Activated CD4-positive, alpha-beta T cell treated with anti-CD3 and anti-CD28 coated beads, Interleukin-2, amount 50 U/mL, for 4 hours (primary cell): ENCODE measurements at places on chromosomes 1 and 21.

DNA sequence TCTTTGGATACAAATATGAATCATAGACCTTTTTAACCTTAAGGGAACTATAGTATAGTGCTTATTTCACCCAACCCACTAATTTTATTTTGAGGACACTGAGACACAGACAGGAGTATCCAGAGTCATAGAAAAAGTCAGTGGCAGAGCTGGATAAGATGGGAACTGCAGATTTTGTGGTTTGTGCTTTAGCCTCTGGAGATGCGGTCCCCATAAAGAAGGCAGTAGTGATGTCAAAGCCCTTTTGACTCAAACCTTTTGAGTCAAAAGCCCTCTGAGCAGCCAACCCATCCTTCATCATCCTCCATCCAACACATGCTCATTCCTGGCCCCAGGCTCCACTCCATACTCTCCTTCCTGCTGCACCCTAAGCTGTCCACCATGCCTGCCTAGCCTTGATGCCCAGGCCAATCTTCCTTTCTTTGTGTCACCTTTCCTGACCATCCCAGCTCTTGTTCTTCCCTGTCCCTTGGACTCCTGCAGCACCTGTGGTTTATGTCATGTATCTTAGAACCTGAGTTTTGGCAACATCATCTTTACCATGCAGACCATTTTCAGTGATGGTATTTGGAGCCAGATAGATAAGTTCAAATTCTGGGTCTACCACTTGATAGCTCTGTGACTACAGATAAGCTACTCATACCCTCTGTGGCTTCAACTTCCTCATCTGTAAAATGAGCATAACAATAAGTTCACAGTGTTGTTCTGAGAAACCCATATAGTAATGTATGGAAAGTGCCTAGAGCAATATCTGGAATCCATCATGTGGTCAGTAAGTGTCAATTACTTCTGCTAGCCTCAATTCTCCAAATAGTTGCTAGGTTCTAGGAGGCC lies 20.1 kb downstream of the SLAMF1 start:
- no peak for DNase-seq

DNA sequence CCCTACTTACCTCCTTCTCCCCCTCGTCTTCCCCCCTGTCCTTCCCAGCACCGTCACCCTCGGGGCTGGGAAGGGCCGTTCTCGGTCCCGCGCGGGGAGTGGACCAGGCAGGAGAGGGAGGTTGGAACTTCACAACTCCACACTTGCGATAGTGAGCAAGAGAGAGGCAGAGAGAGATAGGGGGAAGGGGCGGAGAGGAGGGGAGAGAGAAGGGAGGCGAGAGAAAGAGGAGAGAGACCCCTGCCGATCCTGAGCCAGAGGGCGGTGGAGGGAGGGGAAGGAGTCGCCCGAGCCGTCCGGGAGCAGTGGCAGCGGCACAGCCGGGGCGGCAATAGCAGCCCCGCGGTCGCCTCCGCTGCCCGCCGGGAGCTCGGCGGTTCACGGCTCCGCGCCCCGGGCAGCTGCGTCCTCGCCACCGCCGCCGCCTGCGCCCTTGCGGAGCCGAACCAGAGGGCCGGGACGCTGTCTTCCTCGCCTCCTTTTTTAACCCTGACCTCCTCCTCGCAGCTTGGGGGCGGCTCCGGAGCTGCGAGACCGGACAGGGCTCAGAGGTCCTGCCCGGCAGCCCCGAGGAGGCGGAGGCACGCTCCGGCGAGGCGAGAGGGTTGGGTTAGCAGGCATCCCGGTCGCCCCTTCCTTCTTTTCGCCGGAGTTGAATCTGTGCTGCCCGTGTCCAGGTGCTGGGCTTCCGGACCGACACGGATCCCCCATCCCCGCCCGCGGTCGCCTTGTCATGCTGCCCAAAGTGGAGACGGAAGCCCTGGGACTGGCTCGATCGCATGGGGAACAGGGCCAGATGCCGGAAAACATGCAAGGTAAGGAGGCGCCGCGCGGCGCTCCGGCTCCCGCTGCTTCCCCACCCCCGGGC lies 11.7 kb downstream of the NR5A2 start:
- DNase-seq = no peak

GRCh38 chr1:97837161-97837560 lies 83.7 kb downstream of the DPYD start:
- no peak for DNase-seq

- no peak for DNase-seq
Measured at GRCh38 chr1:18572022-18572880, 58.4 kb upstream of the PAX7 start.

DNA sequence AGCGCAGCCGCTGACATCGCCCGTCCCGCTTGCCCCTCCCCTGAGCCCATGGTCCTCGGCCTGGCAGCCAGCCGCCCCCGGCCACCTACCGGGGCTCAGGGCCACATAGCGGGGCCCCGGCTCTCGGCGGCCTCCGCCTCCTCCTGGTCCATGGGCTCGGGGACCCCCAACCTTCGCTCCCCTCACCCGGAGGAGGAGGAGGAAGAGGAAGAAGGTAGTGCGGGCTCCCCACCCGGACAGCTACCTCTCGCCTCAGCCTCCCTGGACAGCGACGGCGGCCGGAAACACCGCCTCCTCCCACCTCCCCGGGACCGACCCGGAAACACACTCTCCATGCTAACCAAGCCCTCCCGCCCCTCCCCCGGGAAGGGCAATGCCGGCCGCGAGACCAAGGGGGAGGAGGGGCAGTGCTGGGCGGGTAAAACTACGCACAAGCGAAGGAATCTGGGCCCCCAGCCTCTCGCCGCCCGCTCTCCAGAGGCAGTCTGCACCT lies at the start of gene KIAA0319L:
TSS of gene KIAA0319L (minus strand) at position 286 of the 493 bp plus-strand sequence. CDS start 2,912 bp downstream, outside the sequence.
- DNase-seq = no peak

DNA sequence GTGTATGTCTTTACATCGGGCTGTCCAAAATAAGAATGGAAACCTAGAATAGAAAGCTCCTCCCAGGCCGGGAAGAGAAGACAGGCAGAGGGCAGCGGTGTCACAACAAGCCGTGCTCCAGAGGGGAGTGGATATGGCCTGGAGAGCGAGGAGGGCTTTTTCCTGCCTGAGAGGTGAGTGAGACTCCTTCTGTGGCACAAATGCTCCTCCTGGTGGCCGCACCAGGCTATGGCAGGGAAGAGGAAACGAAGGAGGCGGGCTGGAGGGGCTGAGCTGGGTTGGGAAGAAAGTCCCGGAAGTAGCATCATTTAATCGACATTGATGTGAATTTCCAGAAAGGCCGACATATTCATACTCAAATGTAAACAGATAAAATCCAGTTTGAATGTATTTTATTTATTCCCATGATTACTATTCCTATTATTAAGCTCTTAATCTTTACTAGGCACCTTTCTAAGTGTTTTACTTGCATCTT lies 54.7 kb downstream of the MEF2D start:
- DNase-seq = peak; percentile 74

GRCh38 chr1:197976368-197976767 lies 59.2 kb downstream of the LHX9 start:
- DNase-seq = no peak

- no peak for DNase-seq
Measured at GRCh38 chr1:173241528-173242347, 34.6 kb upstream of the TNFSF4 start.
